Keratinocyte (primary cell): ENCODE measurements at places on chromosomes 16 and 17.

DNA sequence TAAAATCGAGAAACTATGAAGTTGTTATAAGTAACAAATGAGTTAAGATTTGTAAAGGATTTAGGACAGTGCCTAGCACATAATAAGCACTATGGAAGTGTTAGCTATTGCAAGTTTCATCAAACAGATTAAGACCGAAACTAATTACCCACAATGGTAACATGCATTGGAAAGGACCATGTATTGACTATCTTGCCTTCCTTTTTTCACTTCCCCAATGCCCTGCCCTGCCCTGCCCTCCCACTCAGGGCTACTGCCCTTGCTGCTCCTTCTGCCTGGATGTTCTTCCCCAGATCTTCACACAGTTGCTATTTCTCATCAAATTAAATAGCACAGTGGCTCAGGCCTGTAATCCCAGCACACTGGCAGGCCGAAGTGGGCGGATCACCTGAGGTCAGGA is 202.1 kb upstream of the PSMD7 start:
- no peak for DNase-seq

DNA sequence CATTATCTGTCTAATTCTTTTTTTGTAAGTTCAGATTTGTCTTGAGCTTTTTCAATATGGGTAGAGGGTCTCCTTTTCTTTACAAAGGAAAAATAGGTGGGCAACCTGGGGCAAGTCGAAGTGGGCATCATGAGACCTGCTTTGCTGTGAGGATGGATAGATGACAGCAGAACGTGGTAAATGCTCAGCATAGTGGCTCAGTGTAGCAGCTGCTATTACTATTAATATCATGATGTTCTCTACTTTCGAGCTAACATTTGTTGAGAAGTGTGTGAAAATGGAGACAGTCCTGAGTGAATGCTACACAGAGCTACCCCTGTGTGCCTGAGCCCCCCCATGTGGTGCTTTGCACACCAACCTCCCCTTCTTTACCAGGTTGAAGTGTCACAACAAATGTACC is 39.0 kb upstream of the LGALS9 start:
- DNase-seq, result no peak

- no peak for DNase-seq
Observed at GRCh38 chr17:36593656-36594316, 2.1 kb downstream of the DHRS11 start.

DNA sequence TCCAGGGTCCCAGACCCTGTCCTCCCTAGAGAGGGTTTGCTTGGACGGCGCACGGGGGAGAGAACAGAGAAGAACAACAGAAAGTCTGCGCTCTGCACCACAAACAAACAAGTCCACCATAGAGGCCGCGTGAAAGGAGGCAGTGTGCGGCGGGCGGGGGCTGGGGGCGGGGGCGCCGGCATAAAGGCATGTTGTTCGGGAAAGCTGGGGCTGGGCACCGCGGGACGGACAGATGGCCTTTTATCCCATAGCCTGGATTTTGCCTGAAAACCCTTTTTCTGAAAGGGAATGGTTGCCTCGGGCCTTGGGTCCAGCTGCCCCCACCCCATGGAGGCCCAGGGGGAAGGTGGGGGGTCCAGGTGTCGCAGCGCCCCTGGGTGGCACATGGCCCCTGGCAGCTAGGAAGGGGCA is 26.0 kb downstream of the FA2H start:
- no peak for DNase-seq

- DNase-seq, result no peak
Observed at GRCh38 chr17:34265711-34266110, 4.3 kb upstream of the CCL7 start.

- DNase-seq, result no peak
Observed at GRCh38 chr17:40069751-40070708, 7.3 kb downstream of the THRA start.

- no peak for DNase-seq
Observed at GRCh38 chr17:73956595-73957465, 246.6 kb upstream of the RPL38 start.

DNA sequence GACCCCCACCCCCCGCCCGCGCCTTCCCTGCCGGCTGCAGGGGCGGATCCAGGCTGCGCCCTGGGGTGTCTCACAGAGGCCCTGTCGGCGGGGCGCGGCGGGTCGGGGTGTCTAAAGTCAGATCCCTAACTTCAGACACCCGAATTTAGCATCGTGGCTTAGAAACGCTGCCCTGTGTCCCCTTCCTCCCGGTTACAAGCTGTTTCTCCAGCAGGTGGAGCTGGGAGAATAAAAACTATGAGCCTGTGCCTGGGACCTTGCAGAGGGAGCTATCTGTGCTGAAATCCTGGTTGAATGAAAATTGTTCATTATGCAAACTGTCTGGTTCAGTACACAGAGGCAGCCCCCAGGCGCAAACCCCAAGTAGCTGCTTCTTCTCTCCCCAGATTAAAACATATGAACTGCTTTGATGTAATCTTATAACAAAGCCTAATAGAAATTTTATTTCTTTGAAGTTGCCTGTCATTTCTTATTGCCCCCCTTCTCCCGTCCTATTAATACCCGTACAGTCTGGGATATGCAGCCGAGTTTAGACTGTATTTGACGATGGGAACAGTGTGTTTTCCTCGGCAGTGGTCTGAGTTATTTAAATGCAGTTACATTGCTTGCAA is 79.0 kb downstream of the RPA1 start:
- DNase-seq, result no peak

GRCh38 chr17:56510554-56511342 is 82.8 kb upstream of the NOG start:
- no peak for DNase-seq

DNA sequence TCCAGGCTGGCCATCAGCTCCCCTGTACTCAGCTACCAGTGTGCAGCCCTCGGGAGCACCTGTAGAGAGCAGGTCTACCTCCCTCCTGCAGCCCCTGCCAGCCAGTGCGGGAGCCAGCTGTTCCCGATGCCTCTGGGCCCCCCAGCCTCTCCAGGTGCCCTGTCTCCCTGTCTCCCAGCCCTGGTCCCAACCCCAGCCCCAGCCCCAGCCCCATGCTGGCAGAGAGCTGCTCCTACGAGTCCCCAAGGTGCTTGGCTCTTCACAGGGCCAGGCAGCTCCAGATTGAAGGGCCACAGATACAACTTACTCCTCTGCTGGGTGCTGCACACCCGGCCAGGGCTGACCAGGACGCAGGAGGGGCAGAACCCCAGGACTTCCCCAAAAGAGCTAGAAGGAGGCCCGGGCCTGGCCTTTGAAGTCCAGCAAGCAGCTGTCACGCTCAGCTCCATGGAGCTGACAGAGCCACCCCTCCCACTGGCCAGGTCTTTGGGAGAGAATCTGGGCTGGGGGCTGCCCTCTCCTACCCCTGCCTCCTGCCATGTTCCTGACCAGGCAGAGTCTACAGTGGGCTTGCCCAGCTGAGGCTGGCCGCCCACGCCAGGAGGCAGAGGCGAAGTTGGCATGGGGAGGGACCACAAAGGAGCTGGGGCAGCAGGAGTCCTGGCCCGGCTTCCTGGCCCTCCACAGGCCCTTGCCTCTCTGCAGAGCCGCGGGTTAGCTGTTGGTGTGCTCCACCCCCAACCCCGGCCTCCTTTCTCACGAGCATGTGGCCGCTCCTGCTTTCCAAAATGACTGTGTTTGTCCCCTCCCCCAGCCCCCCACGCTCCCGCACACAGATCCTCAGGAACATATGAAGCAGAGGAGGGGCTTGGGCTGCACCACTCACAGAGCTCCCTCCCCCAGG is 9.5 kb upstream of the ADAM11 start:
- DNase-seq, result no peak

DNA sequence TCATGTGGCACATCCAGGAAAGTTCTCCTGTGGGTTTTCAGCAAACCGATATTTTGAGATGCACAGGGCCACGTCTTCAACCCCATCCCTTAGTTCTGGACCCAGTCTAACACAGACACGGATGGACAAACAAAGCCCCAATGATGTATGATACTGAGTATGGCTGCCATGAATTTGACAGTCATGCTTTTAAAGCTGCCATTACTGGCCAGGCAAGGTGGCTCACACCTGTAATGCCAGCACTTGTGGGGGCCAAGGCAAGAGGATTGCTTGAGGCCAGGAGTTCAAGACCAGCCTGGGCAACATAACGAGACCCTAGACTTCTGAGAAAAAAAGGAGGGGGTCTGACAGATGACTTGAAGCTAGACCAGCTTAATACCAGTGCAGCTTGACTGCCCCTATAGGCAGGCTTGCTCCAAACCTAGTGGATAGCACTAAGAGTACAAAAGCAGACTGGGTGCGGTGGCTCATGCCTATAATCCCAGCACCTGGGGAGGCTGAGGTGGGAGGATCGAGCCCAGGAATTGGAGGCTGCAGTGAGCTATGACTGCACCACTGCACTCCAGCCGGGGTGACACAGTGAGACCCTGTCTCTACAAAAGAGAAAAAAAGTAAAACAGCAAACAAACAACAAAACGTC is 10.8 kb upstream of the ZNF629 start:
- no peak for DNase-seq

GRCh38 chr16:80627108-80627507 is 86.3 kb downstream of the DYNLRB2 start:
- no peak for DNase-seq

- no peak for DNase-seq
Observed at GRCh38 chr17:42554250-42555121, 1.8 kb downstream of the HSD17B1 start.

DNA sequence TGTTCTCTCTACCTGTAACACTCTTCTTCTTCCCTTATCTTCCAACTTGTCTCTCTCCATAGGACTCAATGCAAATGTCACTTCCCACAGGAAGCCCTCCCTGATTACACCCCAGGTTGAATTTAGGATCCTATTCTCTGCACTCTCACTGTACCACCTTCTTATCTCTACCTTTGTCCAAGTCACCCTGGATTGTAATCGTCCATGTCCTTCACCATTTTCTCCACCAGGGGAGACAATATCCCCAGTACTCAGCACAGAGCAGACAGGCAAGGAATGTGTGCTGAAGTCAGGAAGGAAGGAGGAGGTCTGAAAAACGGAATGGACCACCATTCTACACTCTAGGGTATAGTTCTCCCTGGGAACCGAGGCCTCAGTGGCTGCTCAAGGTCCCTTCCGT is 14.2 kb downstream of the C16orf82 start:
- DNase-seq, result no peak

GRCh38 chr16:70252355-70252988 is 732 bp upstream of the EXOSC6 start:
- DNase-seq, result no peak

DNA sequence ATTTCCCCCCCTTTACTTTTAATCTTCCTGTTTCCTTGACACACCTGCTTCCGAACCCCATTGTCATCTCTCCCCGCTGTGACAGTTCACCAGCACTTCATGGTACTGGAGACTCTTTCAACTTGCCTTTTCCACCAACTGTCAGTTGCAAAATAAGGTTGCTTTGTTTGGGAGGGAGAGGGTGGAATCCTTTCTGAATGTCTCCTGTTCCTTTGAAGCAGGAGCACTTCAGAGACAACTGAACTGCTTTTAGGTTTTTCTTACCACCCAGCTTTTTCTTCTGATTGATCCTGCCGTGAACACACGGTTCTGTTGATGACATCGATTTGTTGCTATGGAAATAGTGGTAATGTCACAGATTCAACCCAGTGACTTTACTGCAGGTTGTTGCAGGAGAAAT is 42.0 kb downstream of the RPA1 start:
- no peak for DNase-seq

GRCh38 chr16:3654249-3654991 is at the start of gene DNASE1:
DNASE1 (plus strand) TSS chr16:3654691; CDS start chr16:3655374, 683 bp downstream.
- peak; percentile 17 for DNase-seq

GRCh38 chr17:66354472-66354871 is 52.1 kb downstream of the PRKCA start:
- no peak for DNase-seq

GRCh38 chr17:47732399-47733046 is 513 bp upstream of the TBX21 start:
- DNase-seq, result no peak

DNA sequence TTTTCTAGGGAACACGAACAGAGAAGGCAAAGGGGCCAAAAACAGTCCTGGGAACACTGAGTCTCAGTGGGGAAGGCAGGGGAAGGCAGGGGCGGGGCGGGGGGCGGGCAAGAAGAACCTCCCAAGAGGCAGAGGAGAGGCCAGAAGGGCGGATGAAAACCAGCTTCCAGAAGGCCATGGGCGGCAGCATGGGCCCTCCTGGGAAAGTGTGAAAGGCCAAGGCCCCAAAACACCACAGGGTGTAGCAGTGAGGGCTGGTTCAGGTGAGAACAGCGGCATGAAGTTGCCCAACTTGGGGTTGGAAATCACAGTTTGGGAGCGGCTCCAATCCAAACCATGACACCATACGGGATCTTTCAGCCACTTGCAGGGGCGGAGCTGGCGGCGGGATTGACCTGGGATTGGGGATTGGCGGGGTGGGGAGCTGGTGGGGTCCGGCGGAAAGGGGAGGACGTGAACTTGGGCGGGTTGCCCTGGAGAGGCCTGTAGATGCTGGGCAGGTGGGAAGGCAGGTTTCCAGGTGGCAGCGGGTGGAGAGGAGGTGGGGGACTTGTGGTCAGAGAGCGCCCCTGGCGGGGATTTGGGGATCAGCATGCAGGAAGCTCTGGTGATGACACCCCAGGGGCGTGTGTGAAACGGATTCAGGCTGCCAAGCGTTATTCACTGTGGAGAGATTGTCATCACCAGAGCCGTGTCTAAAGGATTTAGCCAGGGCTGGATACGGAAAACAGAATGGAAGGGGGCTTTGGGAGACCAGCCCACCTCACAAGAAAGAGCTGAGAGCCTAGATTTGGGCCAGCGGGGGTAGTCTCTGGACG is 80.9 kb downstream of the ARHGAP23 start:
- DNase-seq, result peak; percentile 91

GRCh38 chr17:55433029-55433628 is 11.5 kb upstream of the MMD start:
- peak; percentile 83 for DNase-seq

DNA sequence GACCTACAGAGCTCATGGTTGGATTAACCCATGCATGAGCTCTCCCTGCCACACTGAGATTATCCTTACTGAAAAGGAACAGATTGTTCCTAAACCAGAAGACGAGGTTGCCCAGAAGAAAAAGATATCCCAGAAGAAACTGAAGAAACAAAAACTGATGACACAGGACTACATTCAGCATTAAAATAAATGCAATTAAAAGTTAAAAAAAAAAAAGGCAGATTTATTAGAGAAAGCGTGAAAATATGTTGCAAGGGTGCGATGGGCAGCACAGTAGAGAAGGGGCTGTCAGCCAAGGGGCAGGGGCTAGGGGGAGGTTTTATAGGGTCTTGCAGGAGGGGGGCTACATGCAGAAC is 40.2 kb upstream of the BPTF start:
- no peak for DNase-seq

DNA sequence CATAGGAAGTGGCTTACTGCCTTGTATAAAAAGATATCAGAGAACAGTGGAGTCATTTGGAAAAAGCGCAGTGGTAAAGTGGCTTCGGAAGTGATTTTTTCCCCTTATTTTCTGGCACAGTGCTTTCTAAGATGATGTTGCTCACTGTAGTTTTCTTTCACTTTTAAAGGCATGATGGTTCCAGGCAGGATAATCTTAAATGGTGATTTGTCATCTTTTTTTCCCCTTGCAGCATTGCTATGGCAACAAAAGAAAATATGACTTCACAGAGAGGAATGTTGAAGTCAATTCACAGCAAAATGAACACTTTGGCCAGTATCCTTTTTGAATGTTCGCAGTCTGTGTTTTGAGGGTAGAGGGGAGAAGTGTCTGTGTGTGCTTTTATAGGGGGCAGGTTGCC is 42.5 kb downstream of the GOSR1 start:
- no peak for DNase-seq

- no peak for DNase-seq
Observed at GRCh38 chr16:74673876-74674275, 7.2 kb upstream of the RFWD3 start.
